ENCODE measurements at places on chromosomes 2 and 18. TPM values are rescaled to one million over a fixed set of nuclear protein-coding genes. Genes with fewer than 3 reads are reported as not detected.

Gene TMEM169
- 0.46 TPM for total RNA-seq

DNA sequence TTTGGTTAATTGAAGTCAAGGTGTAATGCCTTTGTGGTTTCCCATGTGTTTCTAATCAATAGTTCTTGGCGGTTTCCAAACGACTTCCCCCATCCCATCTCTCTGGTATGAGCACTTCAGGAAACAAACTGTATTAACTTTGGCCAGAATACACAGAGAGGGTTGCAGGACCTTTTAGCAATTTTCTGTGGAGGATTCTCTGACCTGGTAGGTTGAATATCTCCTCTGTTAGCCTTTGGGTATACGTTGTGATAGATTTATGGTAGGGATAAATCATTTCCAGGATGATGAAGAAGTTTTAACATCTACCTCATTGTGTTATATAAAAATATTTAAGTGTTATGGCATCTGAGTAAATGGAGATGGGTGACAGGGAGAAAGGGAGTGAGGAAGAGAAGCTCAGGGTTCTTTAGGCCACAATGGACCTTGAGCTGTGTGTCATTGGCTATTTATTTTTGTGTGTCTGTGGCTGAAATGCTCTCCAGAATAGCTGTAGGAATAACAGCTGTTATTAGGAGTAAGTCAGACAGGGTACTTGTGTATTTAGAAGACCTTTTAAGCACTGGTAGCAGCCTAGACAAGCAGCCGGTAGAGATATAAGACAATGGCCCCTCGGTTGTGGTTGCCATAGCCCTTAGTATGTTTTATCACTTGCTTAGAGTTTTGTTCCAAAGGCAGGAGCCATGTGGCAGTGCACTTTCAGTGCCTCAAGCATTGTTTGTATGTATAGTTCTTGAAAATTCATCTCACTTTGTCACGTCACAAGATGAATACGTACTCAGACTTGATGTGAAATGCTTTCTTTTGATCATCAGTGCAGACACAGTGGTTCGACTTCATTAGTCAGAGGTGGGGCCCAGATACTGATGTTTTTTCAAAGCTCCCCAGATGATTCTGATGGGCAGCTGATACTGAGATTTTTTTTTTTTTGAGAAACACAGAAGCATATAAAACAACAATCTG, 91.1 kb downstream of the FMNL2 start:
- DNase-seq = no peak

DNA sequence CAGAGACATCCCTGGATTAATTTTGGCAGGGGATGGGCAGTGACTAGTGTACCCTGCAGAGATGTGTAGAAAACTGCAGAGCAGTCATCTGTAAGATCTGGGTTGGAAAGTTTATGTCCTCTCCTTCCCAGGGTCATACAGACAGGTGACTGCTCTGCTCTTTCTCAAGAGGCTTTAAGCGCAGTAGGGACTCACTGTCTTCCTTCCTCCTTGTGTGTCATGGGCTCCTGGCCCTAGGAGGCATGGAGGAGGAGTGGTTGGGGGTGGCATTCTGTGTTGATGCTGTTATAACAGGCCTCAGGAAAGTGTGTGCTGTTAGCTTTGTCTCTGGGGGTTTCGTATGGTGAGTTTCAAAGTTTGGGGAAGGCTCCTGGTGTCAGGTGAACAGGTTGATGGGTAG, 130.5 kb upstream of the MGAT5 start:
- DNase-seq = no peak

DNA sequence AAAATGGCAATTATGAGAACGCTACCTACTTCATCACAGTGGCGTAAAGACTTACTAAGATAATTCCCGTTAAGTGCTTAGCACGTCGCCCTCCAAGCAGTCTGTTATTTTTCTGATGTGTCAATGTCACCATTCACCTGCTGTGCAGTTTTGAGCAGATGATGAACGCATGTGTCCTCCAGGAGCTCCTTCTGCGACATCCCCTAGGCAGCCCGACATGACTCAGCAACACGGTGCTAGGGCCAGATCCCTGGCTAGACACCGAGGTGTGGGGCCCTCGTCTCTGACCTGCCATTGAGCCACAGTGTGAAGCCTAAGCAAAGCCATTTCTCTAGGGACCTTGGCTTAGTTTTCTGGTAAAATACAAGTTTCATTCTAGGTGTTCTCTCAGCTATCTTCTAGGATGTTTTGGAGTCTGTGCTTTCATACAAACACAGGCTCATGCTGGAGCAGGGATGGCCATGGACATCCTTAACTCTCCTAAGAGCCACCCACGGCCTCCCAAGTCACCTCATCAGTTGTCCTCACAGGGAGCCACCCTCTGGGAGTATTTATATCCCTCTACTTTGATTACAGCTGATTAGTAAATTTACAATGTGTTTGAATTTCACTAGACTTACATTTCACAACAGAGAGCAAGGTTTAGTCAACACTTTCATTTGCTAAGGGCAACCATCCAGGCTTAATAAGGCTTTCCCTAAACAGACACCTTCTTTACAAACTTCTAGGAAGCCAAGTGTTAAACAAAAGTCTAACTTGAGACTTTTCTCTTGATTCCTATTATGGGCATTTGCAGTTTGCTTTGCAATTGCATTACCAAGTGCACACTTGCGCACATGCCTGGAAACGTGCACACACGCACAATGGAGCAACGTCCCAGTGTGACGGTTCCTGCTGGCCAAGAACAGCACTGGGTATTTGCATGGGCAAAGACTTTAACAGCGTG, 376.8 kb upstream of the ID2 start:
- DNase-seq = no peak

GRCh38 chr2:236965841-236966096, 119.9 kb upstream of the COPS8 start:
- no peak for DNase-seq

DNA sequence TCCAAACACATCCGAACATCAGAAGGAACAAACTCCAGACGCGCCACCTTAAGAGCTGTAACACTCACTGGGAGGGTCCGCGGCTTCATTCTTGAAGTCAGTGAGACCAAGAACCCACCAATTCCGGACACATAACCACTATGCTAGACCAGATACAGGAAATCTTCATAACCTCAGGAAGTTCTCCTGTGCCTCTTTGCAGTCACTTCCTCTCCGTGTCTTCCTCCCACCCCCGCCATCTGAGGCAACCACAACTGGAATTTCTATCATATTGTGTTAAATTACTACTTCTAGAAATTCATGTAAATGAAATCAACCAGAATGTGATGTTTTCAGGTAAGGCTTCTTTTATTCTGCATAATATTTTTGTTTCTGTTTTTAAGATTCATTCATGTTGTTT, 631.0 kb upstream of the NXPH2 start:
- no peak for DNase-seq

Measured in omental fat pad (tissue), 4 donors.